ENCODE measurements at places on chromosomes 6 and 20. TPM values are rescaled to one million over a fixed set of nuclear protein-coding genes. Genes with fewer than 3 reads are reported as not detected.

SRSF6 gene
- 64.8 TPM for total RNA-seq

VWA7 gene
- not detected for total RNA-seq

CLVS2 gene
- under 0.01 TPM for total RNA-seq

TAAR6 gene
- not detected for total RNA-seq

ALDH5A1 gene
- 0.57 TPM for total RNA-seq

ADTRP gene
- 0.64 TPM for total RNA-seq

GRCh38 chr6:13923527-13924145, 1.1 kb upstream of the RNF182 start:
- peak; percentile 62 for DNase-seq

- DNase-seq = no peak
Observed at GRCh38 chr6:4972438-4972837, 31.4 kb downstream of the RPP40 start.

- DNase-seq = no peak
Observed at GRCh38 chr6:431986-432385, 40.4 kb downstream of the IRF4 start.

DNA sequence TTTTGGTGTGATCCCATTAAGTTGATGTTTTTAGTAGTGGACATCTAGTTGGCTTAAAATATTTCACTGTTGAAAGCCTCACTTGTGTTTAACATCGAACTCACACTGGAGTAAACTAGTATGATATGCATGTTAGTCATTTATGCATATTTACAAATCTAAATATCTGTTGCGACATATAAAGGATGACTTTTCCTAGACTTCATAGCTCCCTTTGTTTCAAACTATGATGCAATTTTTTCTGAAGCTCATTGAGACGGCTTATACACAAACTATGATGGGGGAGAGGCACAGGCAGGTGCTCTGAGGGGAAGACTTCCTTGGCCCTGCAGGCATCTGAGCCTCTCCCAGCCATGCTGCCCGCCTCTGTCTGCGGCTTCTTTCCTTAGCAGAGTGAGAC, 11.8 kb upstream of the FOXC1 start:
- peak; percentile 51 for DNase-seq

DNA sequence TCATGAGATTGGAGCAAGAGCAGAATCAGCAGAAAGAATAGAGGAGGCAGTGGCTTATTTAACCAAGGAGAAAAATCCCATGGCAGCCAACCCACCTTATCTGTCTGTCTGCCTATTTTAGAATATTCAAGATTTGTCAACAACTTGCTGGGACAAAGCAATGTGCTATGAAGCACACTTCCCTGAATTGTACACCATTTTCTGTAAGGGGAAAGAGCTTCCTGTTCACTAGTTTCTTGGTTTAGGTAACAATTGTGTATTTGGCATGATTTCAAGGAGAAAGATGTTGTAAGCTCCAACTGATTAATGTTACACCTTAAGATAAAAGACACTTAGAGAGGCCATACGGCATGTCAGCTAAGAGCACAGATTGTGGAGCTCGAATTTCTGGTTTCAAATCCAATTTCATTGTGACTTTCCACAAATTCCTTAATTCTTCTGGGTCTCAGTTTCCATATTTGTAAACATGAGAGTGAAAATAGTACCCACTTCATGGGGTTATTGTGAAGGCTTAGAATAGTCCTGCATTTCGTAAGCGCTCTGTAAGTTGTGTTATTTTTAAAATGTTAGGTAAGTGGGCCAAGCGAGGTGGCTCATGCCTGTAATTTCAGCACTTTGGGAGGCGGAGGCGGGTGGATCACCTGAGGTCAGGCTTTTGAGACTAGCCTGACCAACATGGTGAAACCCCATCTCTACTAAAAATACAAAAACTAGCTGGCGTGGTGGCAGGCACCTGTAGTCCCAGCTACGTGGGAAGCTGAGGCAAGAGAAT, 4.8 kb upstream of the MUC22 start:
- DNase-seq = no peak

DNA sequence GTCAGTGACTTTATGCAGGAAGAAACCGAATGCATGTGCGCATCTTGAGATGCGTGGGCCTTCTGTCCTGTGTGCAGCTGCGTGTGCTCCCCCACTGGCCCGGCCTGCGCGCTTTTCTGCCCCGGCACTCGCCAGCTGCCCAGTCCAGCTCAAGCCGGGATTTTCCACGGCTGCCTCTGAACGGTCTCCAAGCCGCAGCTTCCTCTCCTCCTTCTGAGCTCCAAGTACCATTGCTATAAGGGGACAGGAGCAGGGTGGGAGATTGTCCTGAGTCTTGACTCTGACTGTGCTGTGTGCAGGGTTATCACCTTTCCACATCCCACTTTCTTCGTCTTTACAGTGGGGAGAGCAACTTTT, 302.8 kb downstream of the THBS2 start:
- peak; percentile 36 for DNase-seq

All from LHCN-M2 (cell line).